ENCODE measurements at places on chromosomes 2 and 18. TPM values are rescaled to one million over a fixed set of nuclear protein-coding genes. Genes with fewer than 3 reads are reported as not detected.

The CD28 gene
- not detected for total RNA-seq

The ZFAND2B gene
- 21.6 TPM for total RNA-seq

The IL1B gene
- total RNA-seq: 0.61 TPM

The FBXO48 gene
- total RNA-seq: 0.61 TPM

The LHCGR gene
- not detected for total RNA-seq

The DTNA gene
- 9.1 TPM for total RNA-seq

The AQP12B gene
- total RNA-seq: not detected

The SALL3 gene
- not detected for total RNA-seq

The MMADHC gene
- total RNA-seq: 243 TPM

The RIT2 gene
- total RNA-seq: not detected

The MFF gene
- total RNA-seq: 61.4 TPM

The CCDC138 gene
- total RNA-seq: 16.9 TPM

The TMEM198 gene
- total RNA-seq: not detected

The VAMP5 gene
- 80.7 TPM for total RNA-seq

The SP5 gene
- total RNA-seq: not detected

The LOXHD1 gene
- total RNA-seq: not detected

The SERPINB11 gene
- not detected for total RNA-seq

The EVX2 gene
- total RNA-seq: not detected

The ALPG gene
- not detected for total RNA-seq

The CD207 gene
- total RNA-seq: 0.30 TPM

The SFTPB gene
- not detected for total RNA-seq

The SLC9A4 gene
- not detected for total RNA-seq

The MCM6 gene
- total RNA-seq: 27.9 TPM

The GBX2 gene
- total RNA-seq: 2.9 TPM

The EPHA4 gene
- total RNA-seq: 25.3 TPM

The ABCB6 gene
- 23.7 TPM for total RNA-seq

The TUBA3E gene
- total RNA-seq: not detected

The C2orf78 gene
- total RNA-seq: not detected

The REG3A gene
- not detected for total RNA-seq

The IL18RAP gene
- total RNA-seq: not detected

The COL3A1 gene
- total RNA-seq: 46.7 TPM

The NT5DC4 gene
- not detected for total RNA-seq

The ASB18 gene
- total RNA-seq: not detected

The CDH20 gene
- not detected for total RNA-seq

The SLC4A5 gene
- total RNA-seq: 0.30 TPM

The PRSS56 gene
- not detected for total RNA-seq

The CCDC93 gene
- total RNA-seq: 18.2 TPM

The LPIN2 gene
- total RNA-seq: 40.0 TPM

The MFSD2B gene
- total RNA-seq: 0.61 TPM

The ARL6IP6 gene
- total RNA-seq: 39.8 TPM

The NIF3L1 gene
- total RNA-seq: 13.6 TPM

The FEV gene
- not detected for total RNA-seq

The HOXD4 gene
- 0.65 TPM for total RNA-seq

The DCDC2C gene
- not detected for total RNA-seq

The EMILIN2 gene
- 2.6 TPM for total RNA-seq

The ALKAL2 gene
- not detected for total RNA-seq

The MROH2A gene
- not detected for total RNA-seq
